ENCODE measurements at places on chromosomes 7 and 10.

DNA sequence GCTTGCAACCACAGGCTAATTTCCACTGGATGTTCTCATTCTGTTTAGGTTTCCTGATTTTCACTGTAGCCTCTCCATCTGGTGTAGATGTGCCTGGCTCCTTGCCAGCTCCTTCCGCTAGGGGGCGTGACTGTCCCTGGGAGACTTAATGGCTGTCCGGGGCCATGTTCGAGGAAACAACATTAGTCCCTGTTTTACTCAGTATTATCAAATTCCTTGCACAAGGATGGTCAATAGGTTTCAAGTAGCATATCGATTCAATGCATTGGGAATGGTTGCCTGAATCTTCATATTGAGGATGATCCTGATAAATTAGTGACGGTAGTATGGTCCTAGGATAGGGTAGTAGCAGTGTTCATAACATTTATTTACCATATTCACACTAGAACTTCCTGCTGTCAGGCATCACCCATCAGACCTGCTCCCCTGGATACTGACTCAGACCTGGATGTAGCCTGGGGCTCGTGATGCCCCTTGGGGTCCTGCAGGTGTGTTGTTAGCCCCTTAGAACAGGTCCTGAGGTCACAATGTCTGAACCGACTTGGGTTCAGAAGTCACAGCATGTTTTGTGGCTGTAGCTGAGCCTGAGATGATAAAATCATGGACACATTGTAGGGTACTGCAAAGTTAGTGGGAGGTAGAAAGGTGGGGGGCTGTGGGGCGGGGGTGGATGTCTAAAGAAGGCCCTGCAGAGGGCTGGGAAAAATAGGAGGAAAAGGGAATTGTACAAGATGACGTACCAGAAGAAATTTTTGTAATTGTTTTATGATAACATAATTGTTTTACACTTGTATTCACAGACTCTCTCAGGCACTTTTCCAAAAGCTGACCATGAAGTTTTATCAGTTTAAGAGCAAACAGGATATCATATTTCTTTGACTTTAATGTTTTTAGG, 8.9 kb upstream of the EXOC6 start:
- peaks cover 5% of the 10 kb centered on the region for H3K4me1 ChIP-seq
- no peak overlapping the region for H3K27ac ChIP-seq
- H3K27me3 ChIP-seq, result no peaks in the 10 kb centered on the region

DNA sequence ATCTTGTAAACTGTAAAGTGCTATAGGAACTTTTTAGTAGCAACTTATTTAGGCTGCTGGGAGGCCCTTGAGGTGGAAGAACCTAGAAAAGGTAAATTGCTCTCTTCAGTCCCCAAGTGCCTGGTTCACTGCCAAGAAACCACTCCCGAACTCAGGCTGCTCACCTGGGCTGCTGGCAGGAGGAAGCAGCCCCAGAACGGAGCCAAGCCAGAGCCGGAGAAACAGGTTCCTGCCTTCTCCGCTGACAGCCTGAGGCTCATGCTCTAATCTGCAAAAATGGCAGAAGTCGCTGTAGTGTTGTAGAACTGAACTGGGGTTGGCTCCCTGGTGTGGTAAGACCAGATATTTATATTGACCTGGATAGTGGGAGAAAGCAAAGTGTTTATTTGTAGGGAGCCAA, 136.0 kb downstream of the CUL2 start:
- no peaks in the 10 kb centered on the region for H3K36me3 ChIP-seq
- no peaks in the 10 kb centered on the region for H3K4me1 ChIP-seq
- no peak for DNase-seq
- H3K27me3 ChIP-seq, result peaks cover 2% of the 10 kb centered on the region

GRCh38 chr10:15805395-15806058, 54.8 kb downstream of the MINDY3 start:
- no peaks in the 10 kb centered on the region for H3K27me3 ChIP-seq
- H3K27ac ChIP-seq, result no peak overlapping the region
- no peak for DNase-seq
- no peak overlapping the region for H3K4me3 ChIP-seq
- peaks cover 74% of the 10 kb centered on the region for H3K36me3 ChIP-seq
- H3K4me1 ChIP-seq, result no peaks in the 10 kb centered on the region

DNA sequence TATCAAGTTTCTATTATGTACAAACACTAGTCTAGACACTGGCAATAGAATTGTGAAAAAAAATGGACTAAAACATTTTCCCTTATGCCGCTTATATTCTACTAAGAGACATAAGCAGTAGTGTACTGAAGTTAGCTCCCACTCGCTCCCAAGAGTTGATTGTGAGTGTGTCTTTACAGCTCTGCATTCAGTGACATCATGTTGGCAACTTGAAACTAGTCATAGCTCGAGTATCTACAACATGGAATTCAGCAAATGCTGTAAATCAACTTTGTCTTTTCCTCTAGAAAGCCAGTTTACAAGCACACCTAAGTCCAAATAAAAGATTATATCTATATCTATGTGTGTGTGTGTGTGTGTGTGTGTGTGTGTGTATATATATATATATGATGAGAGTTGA, 58.8 kb upstream of the MAGI2 start:
- no peaks in the 10 kb centered on the region for H3K4me1 ChIP-seq
- DNase-seq, result no peak
- H3K36me3 ChIP-seq, result no peaks in the 10 kb centered on the region
- no peak overlapping the region for H3K27ac ChIP-seq

GRCh38 chr10:55180357-55180756, 379.3 kb upstream of the PCDH15 start:
- H3K27me3 ChIP-seq, result no peaks in the 10 kb centered on the region
- H3K27ac ChIP-seq, result no peak overlapping the region
- no peaks in the 10 kb centered on the region for H3K36me3 ChIP-seq
- no peak for DNase-seq
- no peak overlapping the region for H3K4me3 ChIP-seq
- H3K4me1 ChIP-seq, result no peaks in the 10 kb centered on the region

DNA sequence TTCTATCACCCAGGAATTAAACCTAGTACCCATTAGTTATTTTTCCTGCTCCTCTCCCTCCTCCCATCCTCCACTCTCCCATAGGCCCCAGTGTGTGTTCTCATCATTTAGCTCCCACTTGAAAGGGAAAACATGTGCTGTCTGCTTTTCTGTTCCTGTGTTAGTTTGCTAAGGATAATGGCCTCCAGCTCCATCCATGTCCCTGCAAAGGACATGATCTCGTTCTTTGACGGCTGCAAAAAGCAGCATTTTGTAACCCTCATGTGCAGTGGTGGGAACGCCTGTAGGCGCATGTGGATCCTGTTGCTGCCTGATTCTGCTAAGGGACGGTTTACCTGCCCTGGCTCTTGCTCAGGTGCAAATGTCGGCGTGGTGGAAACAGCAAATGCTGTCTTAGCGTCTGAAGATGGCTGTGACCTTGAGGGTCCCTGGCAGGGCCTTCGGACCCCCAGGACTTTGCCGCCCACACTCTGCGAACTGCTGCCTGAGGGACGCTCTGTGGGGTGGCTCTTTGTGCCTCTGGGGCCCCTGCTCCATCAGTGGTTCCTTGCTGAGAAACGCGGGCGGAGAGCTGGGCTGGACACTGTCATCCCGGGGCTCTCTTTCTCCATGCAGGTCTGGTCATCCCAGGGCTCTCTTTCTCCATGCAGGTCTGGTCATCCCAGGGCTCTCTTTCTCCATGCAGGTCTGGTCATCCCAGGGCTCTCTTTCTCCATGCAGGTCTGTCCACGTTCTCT, 5.6 kb upstream of the MTG1 start:
- DNase-seq, result no peak
- H3K36me3 ChIP-seq, result peaks cover 12% of the 10 kb centered on the region
- no peaks in the 10 kb centered on the region for H3K27me3 ChIP-seq
- peak overlapping the region; percentile 83 for H3K4me3 ChIP-seq
- H3K4me1 ChIP-seq, result peaks cover 62% of the 10 kb centered on the region
- peak overlapping the region; percentile 90 for H3K27ac ChIP-seq

- DNase-seq, result no peak
- no peak overlapping the region for H3K27ac ChIP-seq
- H3K27me3 ChIP-seq, result no peaks in the 10 kb centered on the region
- H3K4me1 ChIP-seq, result peaks cover 3% of the 10 kb centered on the region
Observed at GRCh38 chr10:83685458-83685857, 453.9 kb upstream of the GHITM start.

DNA sequence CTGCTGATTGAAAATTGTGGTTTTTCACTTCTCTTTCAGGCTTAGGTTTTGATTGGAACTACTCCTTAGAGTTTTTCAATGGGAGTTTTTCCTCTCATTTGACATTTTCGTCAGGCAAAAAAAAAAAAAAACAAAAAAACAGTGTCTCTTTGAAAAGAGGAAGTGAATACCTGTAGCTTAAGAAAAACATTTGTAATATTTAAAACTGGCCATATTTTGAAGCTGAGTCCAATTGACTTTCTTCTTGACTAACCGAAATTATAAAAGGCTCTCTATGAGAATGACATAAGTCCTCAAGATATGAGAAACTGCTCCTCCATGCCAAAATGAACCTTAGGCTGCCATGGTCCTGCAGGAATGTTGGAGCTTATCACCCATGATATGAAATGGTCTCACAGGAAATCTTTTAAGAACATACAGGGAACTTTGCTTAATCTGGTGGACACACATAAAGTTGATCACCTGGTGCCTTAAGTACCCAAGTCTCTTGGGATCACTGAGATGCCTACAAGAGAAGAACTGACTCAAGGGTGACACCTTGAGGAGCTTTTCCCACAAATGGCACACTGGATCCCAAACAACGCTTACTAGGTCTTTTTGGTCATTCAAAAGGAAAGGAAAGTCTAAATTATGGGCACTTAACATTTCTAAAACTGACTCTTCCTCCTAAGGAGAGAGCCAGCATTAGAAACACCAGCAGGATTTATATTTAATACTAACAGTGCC, 263.4 kb downstream of the CDC14C start:
- no peak overlapping the region for H3K4me3 ChIP-seq
- no peaks in the 10 kb centered on the region for H3K27me3 ChIP-seq
- DNase-seq, result no peak
- H3K27ac ChIP-seq, result no peak overlapping the region
- no peaks in the 10 kb centered on the region for H3K4me1 ChIP-seq

GRCh38 chr7:64555046-64555445, 7.8 kb downstream of the ZNF680 start:
- H3K27me3 ChIP-seq, result no peaks in the 10 kb centered on the region
- no peak overlapping the region for H3K4me3 ChIP-seq
- peaks cover 24% of the 10 kb centered on the region for H3K4me1 ChIP-seq
- H3K36me3 ChIP-seq, result peaks cover 58% of the 10 kb centered on the region
- H3K27ac ChIP-seq, result no peak overlapping the region

DNA sequence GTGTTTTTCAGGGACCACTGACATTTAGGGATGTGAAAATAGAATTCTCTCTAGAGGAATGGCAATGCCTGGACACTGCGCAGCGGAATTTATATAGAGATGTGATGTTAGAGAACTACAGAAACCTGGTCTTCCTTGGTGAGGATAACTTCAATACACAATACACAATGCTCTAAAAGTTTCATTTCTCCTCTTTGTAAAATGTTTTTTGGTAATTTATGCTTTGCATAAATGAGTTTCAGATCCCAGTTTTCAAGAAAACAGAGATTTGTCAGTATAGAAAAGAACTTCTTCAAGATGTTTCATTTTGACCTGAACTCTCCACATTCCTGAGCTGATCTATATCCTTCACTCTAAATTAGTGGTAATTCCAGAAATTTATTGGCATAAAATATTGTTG, 14.2 kb downstream of the ZNF92 start:
- H3K4me1 ChIP-seq, result peaks cover 78% of the 10 kb centered on the region
- H3K36me3 ChIP-seq, result peaks cover 54% of the 10 kb centered on the region
- no peaks in the 10 kb centered on the region for H3K27me3 ChIP-seq
- peak overlapping the region; percentile 89 for H3K27ac ChIP-seq
- no peak for DNase-seq
- peak overlapping the region; percentile 77 for H3K4me3 ChIP-seq

GRCh38 chr7:37018954-37019353, 294.7 kb upstream of the AOAH start:
- no peaks in the 10 kb centered on the region for H3K27me3 ChIP-seq
- DNase-seq, result no peak
- H3K4me3 ChIP-seq, result no peak overlapping the region
- peaks cover 37% of the 10 kb centered on the region for H3K36me3 ChIP-seq
- H3K4me1 ChIP-seq, result peaks cover 9% of the 10 kb centered on the region

- peak overlapping the region; percentile 96 for H3K27ac ChIP-seq
- H3K4me1 ChIP-seq, result peaks cover 84% of the 10 kb centered on the region
- peaks cover 27% of the 10 kb centered on the region for H3K36me3 ChIP-seq
- H3K27me3 ChIP-seq, result no peaks in the 10 kb centered on the region
- H3K4me3 ChIP-seq, result peak overlapping the region; percentile 66
Observed at GRCh38 chr10:62017491-62017870, 116.0 kb downstream of the ARID5B start.

Data from activated B cell treated with CpG ODN at 0.5 μM for 24 hours (primary cell).